Sigmoid colon (tissue), 7 donors: ENCODE measurements at places on chromosomes 6 and 20. TPM values are rescaled to one million over a fixed set of nuclear protein-coding genes. Genes with fewer than 3 reads are reported as not detected.

The XKR7 gene
- polyA plus RNA-seq = not detected

The TSBP1 gene
- not detected for polyA plus RNA-seq

The TBXT gene
- not detected for polyA plus RNA-seq

The GPANK1 gene
- polyA plus RNA-seq = 22.8 TPM

GRCh38 chr6:44524476-44525227 is 137.1 kb downstream of the CDC5L start:
- H3K27me3 ChIP-seq = peaks cover 4% of the 10 kb centered on the region
- DNase-seq = no peak
- no peaks in the 10 kb centered on the region for H3K4me1 ChIP-seq
- no peak overlapping the region for H3K27ac ChIP-seq
